ENCODE measurements at places on chromosomes 11 and 22.
A peak's percentile ranks its signal among the peaks of the same experiment; 100 is the strongest.

- DNase-seq = no peak
These were observed 492.1 kb downstream of the SOX6 start for GRCh38 chr11:15864026-15864805.

- DNase-seq = no peak
These were observed 8.7 kb downstream of the CRYBB3 start for GRCh38 chr22:25208328-25208727.

- DNase-seq = no peak
These were observed 22.6 kb downstream of the ACO2 start for GRCh38 chr22:41491374-41492100.

DNA sequence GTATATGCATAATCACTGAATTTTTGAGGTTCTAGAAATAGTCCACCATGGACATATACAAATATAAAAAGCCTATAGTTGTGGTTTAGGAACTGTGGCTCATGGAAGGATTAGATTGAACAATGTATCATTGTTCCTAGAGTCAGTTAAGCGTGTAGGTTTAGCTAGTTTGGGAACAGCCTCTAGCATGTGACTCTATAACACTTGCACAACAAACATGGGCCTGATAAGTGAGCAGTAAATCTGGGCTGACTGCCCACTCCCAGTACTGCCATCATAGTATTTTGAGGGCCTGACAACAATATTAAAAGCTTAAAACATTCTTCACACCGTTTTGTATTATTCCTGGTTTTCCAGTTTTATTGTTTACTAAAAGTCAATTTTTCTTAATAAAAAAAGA, 47.0 kb downstream of the YAP1 start:
- DNase-seq = no peak

DNA sequence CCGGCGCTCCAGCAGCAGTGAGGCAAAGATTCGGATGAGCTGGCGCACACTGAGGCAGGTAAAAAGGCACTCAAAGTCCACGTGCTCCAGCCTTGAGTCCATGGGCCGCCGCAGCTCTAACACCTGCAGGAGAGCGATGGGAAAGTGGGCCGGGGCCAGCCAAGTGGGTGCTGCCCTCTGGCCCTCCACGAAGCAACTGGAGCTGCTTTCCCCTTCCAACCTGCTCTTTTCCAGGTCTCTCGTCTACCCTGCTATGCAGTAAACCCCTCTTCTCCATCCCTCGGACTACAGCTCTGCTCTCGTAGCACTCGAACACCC, 20.0 kb downstream of the RPL27A start:
- no peak for DNase-seq

- DNase-seq = no peak
These were observed 1.5 kb upstream of the SIPA1 start for GRCh38 chr11:65636108-65637031.

- no peak for DNase-seq
These were observed 12.7 kb downstream of the HOATZ start for GRCh38 chr11:111527279-111527678.

DNA sequence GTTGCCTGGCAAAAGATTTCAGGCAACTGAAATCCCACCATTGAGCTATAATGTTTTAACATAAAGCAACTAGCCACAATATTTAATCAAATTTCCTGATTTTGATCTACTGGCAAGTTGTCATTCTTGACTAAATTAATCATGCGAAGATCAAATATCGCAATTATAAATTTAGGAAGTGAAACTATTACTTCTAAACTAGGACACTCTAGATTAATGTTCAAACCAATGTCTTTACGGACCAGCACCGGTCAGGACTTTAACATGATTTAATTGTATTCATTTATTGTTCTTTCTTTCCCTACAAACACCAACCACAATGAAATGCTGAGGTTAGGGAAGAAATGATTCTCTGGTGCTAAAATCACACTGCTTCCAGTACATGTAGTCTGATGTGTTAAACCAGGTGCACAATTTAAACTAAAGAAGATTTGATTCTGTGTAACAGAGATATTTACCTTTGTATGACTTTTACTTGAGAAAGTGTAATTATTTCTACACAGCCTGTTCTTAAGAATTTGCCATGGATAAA, 14.9 kb downstream of the GAS2 start:
- no peak for DNase-seq

- no peak for DNase-seq
These were observed 50.4 kb upstream of the TBCEL start for GRCh38 chr11:120973501-120973900.

DNA sequence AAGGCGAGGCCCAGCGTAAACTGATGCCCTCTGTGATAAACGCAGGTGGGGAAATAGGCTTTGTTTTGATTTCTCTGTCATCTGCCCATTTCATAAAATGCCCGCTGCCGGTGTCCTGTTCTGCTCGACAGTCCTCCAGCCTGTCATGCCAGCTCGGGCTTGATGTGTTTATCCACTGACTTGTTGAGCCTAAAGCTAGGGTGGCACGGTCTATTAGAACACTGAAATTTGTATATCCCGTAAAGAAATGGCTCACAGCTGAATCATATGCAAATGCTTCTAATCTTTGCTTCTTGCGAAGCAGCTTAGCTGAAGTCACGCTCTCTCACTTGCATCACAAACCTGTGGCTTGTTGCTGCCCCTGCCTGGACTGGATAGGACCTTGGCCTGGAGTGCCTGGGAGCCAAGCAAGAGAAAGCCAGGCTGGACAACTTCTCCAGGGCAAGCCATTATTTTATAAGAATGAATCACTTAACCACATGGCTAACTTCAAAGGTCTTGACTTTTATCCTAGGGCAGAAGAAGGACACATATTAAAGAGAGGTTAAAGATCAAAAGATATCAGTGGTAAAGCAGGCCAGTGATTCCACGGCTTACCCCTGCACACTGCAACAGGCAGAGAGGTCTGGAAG, 33.1 kb downstream of the EHF start:
- no peak for DNase-seq

DNA sequence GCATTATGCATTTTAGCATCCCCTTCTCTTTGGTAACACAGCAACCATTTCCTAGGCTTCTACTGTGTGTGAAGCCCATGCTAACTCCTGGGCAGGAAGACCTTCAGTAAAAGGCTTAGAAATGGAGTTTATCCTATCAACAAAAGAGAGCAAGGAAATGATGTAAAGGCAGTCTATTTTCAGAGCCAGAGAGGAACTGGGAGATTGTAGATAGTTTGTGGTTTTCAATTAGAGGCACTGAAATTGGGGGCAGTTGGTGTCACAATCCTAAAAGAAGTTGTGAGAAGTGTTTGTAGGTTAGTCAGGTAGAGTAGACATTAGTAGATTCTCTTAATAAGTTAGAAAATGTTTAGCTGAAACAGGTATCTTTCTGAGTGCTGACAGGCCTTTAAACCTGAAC, 7.1 kb downstream of the ACAD8 start:
- DNase-seq = no peak

DNA sequence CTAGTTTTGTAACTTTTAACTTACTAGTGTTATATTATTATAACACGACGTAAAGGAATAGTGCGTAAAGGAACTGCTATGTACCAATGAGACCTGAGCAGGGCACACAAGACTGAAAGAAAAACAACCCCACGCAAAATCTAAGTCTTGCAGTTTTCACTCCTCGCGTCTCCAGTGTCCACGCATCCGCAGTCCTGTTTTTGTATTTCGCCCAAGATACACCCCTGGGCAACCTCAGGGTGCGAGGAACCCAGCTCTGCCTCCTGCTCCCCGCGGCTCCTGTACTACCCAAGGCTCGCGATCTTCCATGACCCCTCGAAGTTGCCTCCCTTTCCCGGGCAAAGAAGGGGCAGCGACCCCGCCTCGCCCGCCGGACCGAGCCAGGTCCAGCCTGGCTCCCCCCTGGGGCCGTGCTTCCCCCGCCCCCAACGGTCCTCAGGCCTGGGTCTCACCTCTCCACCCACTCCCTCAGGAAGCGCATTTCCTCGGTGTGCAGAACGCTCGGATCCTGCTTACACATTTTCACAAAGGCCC, 393 bp downstream of the ST13 start:
- peak; percentile 61 for DNase-seq

GRCh38 chr11:122772945-122773344, 65.4 kb upstream of the CRTAM start:
- DNase-seq = no peak

GRCh38 chr22:37501610-37502341, 15.6 kb upstream of the MFNG start:
- no peak for DNase-seq

GRCh38 chr11:92048415-92048814, 176.2 kb upstream of the FAT3 start:
- no peak for DNase-seq

- DNase-seq = no peak
These were observed 46.0 kb downstream of the CELF1 start for GRCh38 chr11:47506795-47507562.

GRCh38 chr11:40132912-40133311, 1326.5 kb downstream of the LRRC4C start:
- no peak for DNase-seq

DNA sequence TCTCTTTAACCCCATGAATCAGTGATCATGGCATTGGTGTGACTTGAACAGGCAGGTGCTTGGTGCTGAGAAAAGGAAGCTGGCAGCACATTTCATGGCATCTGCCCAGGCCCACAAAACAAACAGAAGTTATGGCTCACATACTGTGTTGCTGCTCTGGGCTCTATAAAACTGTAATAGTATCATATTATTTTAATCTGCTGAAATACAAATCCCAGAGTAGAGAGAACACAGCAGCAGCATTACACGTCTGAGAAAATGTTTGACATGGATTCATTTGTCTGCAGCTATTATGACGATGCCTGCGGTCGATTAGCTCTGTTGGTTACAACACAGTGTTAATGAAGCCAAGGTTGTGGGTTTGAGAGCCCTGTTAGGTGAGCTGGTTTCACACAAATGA, 80.8 kb downstream of the ALX4 start:
- DNase-seq = no peak

DNA sequence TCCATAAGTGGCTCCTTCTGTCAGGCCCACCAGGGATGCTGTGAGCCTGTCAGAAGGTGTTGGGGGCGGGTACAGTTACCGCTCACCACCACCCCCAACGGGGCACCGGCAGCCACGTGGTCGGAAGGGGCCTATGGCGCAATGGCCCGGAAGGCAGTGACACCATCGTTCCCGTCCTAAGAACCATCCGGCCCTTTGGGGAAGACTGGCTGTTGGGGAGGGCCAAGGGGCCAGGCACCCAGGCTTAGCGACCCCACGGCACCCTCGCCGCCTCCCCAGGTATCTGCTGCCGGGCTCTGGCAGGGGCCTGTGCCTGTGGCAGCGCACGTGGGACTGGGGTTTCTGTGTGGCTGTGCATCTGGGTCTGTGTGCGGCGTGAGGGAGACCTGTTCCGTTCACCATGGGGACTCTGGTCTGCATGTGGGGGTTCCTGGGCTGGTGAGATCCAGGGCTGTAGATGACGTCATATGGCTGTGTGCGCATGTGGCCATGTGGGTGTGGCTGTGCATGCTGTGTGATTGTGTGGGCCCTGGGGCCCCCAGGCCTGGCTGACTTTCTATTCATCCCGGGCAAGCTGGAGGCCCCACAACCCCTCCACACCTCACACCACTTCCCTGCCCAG, 717 bp downstream of the OSM start:
- no peak for DNase-seq

- no peak for DNase-seq
These were observed 16.0 kb upstream of the LINC01488 start for GRCh38 chr11:69465236-69466000.

GRCh38 chr22:17950651-17951214, 73.6 kb downstream of the MICAL3 start:
- DNase-seq = no peak

DNA sequence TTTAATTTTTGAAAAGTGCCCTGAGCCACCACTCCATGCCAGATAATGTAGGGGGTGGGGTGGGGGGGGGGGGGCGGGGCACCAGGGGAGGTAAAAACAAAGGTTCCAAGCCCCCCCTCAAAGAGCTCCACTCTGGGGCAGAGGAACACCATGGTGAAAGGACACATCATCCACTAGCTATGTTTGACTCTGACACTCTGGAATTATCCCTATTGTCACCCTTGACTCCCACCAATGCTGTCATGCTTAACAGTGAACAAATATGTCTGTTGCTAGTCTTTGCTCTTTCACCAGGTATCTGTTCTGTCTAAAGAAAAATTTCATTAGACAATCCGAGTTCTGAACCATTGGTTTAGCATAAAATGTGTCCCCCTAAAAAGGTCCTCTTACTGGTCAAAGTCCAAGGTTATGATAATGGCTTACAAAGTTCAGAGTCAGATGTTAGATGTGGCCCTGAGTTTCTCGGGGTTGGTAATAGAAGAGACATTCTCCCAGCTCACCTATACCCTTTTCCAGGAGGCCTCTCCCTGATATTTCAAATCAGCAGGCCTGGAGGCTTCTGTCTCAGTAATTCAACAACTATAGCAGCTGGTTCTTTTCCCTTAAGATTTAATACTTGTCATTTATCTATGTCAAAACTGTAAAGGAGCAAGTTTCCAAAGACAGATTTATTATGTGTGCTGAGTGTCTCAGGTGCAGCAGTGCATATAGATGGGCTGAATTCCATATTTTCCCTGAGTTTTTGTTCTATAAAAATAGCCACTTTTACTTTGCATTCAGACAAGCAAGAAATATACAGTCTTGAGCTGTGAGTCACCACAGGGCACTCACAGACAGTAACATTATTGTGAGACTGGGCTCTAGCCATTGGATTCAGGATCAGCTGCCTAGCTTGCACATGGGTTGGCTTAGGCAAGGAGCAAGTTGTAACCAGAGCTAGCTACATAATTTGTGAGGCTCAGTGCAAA, 174.1 kb downstream of the CSNK2A3 start:
- DNase-seq = no peak

DNA sequence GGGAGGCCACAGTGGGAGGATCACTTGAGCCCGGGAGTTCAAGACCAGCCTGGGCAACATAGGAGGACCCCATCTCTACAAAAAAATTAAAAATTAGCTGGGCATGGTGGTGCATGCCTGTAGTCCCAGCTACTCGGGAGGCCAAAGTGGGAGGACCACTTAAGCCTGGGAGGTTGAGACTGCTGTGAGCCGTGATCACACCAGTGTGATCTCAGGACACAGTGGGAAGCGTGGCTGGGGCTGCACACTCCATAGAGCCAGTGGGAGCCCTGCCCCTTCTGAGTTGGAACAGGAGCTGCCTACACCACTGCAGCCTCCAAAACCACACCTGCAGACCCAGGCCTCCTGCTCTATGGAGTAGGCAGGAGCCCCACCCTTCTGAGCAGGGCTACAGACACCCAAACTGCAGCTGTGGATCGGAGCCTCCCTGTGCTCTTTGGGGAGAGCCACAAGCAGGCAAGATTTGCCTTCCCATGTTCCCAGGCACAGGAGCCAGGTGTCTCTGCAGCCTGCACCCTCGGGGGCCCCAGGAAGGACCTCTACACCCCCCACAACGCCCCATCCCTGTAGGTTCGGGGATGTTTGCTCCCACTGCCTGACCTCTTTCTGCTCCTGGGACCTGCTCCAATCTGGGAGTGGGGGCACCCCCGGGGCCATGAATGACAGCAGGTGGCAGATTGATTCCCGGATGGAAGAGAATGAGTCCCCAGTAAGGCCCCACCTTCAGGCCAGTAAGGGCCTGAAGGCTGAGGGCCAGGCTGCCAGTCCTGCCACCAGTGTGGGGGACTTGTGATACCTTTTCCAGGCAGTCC, 245.4 kb downstream of the BUD13 start:
- no peak for DNase-seq

Measured in glutamatergic neuron (in vitro differentiated cells).